ENCODE measurements at places on chromosomes 1 and 21.

DNA sequence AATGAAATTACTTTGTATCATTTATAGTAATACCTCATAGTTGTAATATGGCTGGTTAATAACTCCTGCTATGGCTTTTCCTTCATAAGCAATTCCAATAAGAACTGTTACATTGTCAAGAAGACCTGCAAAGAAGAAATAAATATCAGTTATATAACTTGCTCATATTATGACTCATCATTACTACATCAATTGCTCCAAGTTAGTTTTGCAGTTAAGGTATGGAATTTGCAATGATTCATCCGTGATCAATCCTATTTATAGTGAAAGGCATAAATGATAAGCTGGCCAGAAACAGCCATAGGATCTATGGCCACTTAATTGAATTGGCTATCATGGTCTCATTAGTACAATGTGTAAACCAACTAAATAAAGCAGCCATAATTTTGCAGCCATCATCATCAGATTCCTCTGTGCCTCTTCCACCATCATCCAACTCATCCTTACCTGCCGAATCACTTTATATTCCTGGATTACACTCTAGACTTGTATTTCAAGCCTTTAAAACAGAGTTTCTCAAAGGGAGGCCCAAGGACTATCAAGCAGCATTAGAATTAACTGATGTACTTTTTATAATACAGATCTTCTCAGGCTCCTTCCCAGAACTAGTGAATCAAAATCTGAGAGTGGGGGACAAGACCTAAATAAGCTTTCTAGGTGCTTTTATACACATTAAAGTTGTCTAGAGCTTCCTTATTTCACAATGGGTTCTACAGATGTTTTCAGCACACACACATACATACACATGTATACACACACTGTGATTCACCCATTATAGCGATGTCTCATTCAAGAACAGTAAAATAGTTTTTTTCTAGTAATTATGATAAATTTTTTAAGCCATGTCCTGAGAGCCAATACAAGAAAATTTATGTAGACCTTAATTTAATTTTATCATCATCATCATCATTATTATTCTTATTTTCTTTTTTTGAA lies 21.2 kb upstream of the EPRS1 start:
- no peaks in the 10 kb centered on the region for H3K36me3 ChIP-seq
- DNase-seq = no peak
- H3K27me3 ChIP-seq = no peaks in the 10 kb centered on the region
- no peaks in the 10 kb centered on the region for H3K4me1 ChIP-seq

- peak overlapping the region; percentile 86 for H3K27ac ChIP-seq
- H3K36me3 ChIP-seq = no peaks in the 10 kb centered on the region
- H3K4me1 ChIP-seq = no peaks in the 10 kb centered on the region
- DNase-seq = peak; percentile 82
- H3K27me3 ChIP-seq = no peaks in the 10 kb centered on the region
Observed at GRCh38 chr1:8133657-8134430, 107.7 kb upstream of the ERRFI1 start.

GRCh38 chr1:168454211-168454815 lies 89.5 kb downstream of the XCL2 start:
- no peak for DNase-seq
- no peaks in the 10 kb centered on the region for H3K4me1 ChIP-seq
- H3K4me3 ChIP-seq = no peak overlapping the region

- no peak overlapping the region for H3K4me3 ChIP-seq
- no peak for DNase-seq
- no peaks in the 10 kb centered on the region for H3K4me1 ChIP-seq
Observed at GRCh38 chr1:6338695-6339094, 54.9 kb downstream of the ACOT7 start.

GRCh38 chr1:153790966-153791647 lies 15.9 kb downstream of the SLC27A3 start:
- no peaks in the 10 kb centered on the region for H3K36me3 ChIP-seq
- H3K27me3 ChIP-seq = no peaks in the 10 kb centered on the region
- H3K4me3 ChIP-seq = peak overlapping the region; percentile 28
- H3K4me1 ChIP-seq = no peaks in the 10 kb centered on the region

DNA sequence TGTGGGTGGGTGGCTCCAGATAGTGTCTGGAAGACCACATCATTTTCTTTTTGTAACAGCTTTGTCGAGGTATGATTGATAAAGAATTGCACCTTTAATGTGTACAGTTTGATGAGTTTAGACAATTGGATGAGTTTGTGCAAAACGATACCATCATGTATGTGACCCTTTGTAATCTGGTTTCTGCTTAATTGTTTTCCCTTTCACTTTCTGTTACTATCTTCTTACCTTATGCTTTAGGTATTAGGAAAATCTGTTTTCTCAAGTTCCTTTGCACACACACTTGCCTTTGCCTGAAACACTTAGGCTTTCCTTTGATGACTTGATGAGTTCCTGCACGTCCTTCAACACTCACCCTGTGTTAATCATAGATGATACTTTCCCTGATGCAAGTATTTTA lies 6.8 kb downstream of the OR10Z1 start:
- no peaks in the 10 kb centered on the region for H3K36me3 ChIP-seq
- H3K27me3 ChIP-seq = no peaks in the 10 kb centered on the region
- no peaks in the 10 kb centered on the region for H3K4me1 ChIP-seq
- DNase-seq = no peak
- no peak overlapping the region for H3K4me3 ChIP-seq
- no peak overlapping the region for H3K27ac ChIP-seq
